Spinal cord (tissue), 10 donors: ENCODE measurements at places on chromosomes 13 and 19.

GRCh38 chr19:39829702-39830275, 4.2 kb downstream of the DYRK1B start:
- DNase-seq = no peak

DNA sequence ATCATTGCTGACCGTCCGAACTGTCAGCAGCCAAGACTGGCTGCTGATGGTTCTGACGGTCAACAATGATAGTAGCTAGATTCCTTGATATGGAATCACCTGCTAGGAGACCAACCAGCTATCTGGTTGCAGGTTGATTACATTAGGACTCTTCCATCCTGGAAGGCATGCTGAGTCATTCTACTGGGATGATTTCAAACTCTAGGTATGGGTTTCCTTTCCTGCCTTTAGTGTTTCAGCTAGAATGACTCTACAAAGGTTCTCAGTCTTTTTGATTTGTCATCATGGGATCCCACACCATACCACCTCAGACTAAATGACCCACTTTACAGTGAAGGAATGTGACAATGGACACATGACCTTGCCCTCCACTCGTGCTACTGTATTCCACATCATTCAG, 138.1 kb upstream of the KL start:
- no peak for DNase-seq

DNA sequence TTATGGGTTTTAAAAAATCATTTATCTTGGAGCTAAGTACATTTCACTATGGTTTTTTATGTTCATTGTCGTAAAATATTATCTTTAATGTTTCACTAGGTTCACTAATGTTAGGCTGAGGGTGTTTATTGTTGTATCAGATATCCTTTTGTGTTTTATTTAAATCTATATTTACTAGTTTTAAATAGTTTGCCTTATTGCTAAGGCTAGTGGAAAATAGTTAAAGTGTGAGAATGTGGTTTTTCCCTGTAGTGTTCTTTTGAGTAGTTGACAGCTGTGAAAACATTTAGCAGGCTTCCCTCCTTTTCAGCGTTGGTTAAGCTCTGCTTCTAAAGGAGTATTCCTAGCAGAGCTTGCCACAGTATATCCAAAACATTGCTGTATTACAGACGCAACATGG, 139.0 kb downstream of the TM9SF2 start:
- no peak for DNase-seq

DNA sequence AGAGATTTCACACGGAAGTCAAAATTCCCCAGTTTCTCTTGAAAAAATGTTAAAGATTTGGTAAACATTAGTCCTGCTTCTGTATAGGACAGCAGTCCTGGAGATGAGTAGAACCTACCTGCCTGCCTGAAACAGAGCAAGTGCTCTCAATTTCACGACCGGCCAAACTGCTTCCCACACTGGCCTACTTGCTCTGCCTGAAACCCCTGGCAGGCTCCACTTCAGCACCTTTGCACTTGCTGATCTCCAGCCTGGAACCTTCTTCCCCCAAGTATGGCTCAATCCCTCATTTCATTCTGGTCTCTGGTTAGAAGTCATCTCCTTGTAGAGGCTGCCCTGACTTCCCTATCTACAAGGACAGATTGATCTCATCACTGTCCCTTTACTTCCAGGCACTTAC, 271.4 kb downstream of the DLEU7 start:
- DNase-seq = no peak

- DNase-seq = no peak
Measured at GRCh38 chr13:30025351-30025750, 174.9 kb upstream of the UBL3 start.

- DNase-seq = no peak
Measured at GRCh38 chr13:101556676-101557123, 104.2 kb downstream of the ITGBL1 start.

GRCh38 chr13:51221674-51222036, 543 bp upstream of the FAM124A start:
- DNase-seq = no peak

GRCh38 chr13:98565726-98566565, 11.0 kb downstream of the STK24 start:
- DNase-seq = no peak

GRCh38 chr13:101942038-101942437, 459.8 kb downstream of the FGF14 start:
- no peak for DNase-seq

DNA sequence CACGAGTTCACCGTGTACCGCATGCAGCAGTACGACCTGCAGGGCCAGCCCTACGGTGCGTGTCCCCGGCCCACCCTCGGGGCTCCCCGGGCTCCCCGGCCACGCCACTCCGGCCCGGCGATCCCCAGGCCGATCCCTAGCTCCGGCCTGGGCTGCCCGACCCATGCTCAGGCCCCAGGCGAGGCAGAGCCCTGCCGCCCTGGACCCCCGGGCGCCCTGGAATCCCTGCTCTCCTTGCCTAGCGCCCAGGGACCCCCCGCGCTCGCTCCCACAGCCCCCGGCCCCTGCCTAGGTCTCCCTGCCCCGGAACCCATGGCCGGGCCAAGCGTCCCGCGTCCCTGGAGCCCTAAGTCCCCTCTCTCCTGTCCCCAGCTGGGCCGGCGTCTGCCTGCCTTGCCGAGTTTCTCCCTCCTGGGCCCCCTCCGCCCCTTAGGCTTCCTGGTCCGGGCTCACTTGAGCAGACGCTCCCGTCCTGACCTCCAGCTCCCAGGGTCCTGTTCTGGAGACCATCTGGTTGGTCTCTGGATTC, 494 bp downstream of the NCLN start:
- DNase-seq = peak; percentile 19

GRCh38 chr13:81726037-81726726, 1385.3 kb upstream of the SPRY2 start:
- no peak for DNase-seq

- DNase-seq = no peak
Measured at GRCh38 chr13:101654883-101655282, 202.4 kb downstream of the ITGBL1 start.

- no peak for DNase-seq
Measured at GRCh38 chr19:34254698-34255432, 511 bp downstream of the GARRE1 start.

DNA sequence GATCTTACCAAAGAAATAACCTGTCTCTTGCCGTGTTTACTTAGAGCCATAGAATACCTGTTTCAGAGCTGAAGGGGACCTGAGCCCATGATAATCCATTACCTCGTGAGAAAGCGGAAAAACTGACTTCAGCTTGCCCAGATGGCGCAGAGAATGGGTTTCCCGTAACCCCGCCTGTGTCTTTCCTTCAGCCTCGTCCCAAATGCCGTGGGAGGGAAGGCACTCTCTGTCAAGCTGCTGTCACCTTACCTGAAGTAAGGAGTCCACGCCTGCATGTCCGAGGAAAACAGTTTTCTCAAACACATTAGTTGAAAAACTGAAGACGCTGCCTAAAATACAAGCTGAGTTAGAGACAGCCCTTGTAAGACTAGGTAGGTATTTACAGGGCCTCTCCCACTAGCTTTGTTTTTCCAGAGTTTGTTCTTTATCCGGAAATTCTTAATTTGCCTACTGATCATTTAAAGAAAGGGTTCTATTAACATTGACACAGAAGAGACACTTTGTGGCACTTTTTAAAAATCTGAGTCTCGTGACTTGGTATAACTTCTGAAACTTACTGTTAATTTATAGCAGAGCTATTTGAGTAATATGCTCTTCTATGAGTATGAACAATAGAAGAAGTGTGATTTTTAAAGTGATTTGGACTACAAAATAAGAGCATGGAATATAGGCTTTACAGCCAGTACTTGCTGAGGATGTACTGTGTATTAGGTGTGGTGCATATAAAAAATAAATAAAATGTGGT, 1.3 kb upstream of the INTS6 start:
- no peak for DNase-seq

- peak; percentile 14 for DNase-seq
Measured at GRCh38 chr13:51957377-51958216, 53.7 kb downstream of the ATP7B start.

DNA sequence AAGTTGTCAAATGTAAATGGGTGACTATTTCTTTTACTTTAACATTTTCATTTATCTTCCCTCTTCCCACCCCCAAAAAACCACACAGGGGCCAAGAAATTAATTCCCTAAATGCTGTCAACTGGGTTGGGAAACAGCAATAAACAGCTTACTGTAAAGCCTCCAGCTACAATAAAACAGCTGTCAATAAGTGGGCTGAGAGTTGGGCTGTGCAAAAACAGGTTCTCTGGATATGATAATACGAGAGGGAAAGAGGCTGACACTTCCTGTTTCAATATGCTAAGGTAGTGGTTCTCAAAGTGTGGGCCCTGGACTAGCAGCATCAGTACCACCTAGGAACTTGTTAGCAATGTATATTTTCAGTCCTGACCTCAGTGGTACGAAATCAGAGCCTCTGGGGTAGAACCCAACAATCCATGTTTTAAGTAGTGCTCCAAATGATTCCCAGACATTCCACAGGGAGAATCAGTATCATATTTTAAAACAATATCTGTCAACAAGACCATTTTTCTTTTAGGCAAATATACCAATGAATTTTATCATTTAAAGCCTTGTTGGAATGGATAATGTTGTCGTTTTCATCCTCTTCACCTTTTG, 8.4 kb downstream of the PCDH9 start:
- DNase-seq = no peak

DNA sequence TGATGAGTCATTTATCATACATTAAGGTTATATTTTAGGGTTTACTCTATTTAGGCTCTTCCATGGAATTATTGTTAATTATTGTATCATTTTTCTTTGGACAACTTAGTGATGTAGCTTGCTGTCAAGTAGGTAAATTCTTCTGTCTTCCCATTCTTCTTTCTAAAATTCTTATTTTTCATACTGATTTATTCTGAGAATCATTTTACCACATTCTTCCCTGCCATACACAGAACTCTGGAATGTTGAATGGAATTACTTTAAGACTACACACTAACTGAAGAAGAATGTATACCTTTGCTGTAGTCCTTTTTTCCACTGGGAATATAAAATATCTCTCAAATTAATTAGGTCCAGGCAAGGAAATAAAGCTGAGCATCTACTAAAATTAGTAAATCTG, 24.5 kb upstream of the SLC7A1 start:
- DNase-seq = no peak

DNA sequence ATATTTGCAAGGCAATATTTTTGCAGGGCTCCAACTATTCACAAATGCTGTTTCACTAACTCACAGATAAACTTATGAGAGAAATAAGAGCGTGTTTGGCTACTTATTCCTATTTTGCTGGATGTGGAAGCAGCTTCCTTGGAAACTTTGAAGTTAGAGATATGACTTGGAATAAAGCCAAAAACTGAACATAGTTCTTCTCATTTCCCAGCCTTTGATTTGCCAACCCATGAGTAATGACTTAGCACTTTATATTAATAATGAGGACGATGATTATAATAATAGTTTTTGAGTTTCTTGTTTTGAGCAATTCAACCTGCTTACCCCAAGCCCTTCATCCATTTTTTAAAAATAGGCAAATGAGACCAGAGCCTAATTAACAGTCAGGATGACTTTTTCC, 47.7 kb downstream of the SLC10A2 start:
- no peak for DNase-seq

DNA sequence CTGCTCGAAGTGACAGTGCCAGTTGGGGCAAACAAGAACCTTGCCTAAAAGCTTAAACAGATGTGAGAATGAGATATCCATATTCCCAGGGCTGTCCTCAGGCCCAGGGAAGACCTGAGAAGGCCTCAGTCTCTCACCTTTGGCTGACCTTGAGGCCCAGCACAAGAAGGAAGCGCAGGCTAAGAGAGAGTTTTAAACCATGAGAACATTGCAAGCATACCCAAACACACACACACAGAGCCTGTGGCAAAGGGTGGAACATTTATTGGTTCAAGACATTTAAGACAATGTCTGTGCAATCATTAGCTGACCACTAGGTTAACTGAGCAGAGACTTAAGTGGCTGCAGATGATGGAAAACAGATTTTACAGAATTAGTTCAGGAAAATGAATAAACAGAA, 248.2 kb downstream of the NBEA start:
- DNase-seq = no peak

DNA sequence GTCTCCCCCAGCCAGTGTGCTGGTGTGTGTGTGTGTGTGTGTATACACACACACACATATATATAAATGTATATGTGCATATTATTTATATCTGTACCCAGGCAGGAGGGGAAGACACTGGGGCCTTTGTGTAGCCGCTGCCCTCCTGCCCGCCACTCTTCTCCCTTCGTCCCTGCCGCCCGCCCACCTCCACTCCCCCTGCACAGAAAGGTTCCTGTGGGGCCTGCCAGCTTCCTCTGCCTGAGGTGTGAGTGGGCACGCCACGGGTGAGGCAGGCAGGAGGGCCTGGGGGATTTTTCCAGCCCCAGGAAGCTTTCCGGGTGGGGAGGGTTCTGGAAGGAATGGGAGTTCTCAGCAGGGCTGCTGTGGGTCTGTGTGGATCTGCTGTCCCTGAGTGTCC, 6.9 kb downstream of the IRF2BP1 start:
- DNase-seq = no peak

DNA sequence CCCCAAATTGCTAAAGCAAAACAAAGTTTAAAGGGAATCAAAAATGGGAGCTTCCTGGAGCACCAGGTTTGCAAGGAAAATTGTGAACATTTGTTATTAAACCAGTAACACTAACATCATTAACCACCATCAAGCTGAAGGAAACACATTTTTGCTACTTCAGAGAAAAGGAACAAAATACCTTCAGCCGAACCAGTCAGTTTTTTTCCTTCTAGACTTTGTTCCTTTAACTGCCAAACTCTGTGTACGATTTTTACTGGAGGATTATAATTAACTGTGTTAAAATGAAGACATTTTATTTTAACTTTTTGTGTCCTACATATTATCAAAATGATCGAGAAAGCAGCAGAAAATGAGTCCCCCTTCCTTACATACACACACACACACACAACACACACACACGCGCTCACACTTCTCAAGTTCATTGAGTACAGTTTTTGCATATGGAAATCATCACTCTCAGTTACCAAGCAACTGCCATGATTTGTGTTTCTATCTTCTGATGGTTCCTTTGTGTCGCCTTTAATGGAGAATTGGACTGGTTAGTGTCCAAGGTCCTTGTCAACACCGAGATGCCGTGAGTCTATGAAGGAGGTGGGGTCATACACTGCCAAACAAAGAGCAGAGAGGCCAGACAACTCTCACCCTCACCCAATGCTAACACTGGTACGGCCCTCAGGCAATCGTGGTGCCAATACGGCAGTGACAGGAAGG, 9.8 kb upstream of the SERP2 start:
- no peak for DNase-seq

DNA sequence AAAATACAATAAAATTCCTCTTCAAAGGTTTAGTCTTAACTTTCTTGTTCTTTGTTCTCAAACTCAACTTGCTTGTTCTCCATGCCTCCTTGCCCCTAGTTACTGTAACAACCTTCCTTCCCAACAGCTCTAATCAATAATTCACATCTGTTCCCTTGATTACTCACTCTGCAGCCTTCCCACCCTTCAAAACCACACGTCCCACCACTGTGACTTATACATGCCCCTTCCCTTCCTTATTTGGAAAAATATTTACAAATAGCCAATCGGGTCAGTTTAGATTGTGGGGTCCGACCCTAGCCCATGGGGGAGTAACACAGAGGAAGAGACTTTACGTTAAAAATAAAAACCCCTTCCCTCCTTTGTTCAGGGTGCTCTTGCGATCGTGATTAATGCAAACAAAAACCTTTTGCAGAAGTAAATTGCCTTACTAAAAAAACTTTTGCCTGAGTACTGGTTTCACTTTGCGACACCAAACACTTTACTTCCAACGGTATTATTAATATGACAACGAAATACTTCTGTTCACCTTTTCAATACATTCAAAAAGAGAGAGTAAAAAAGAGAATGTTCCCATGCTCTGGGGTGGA, 512 bp upstream of the ZNF93 start:
- DNase-seq = no peak
